ENCODE measurements at places on chromosomes 13 and 19.

- no peak for DNase-seq
These were observed 776.0 kb downstream of the DACH1 start for GRCh38 chr13:71090990-71091389.

GRCh38 chr19:42568006-42568405, 26.7 kb downstream of the CEACAM8 start:
- no peak for DNase-seq

GRCh38 chr13:78638216-78638615, 20.7 kb downstream of the OBI1 start:
- no peak for DNase-seq

- DNase-seq: no peak
These were observed 17.5 kb downstream of the ELAVL3 start for GRCh38 chr19:11463391-11463790.

- DNase-seq: no peak
These were observed 3.2 kb downstream of the IFNL1 start for GRCh38 chr19:39299404-39299803.

- DNase-seq: no peak
These were observed 28.0 kb downstream of the RXFP2 start for GRCh38 chr13:31767175-31767900.

DNA sequence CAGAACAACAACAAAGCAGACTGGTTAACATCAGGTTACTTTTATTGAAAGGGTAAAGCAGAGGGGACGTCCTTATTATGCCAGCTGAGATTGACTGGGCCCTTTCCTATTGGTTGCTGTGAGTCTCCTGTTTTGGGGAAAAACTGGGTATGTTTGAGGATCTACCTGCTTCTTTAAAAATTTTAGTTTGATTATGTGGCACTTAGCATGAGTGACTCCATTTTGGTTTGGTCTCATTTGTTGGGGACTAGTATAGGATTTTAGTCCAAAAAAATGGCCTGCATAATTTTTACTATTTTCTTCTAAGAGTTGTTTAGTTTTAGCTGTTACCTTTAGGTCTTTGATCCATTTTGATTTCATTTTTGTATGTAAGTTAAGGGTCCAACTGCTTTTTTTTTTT, 14.4 kb downstream of the ZNF627 start:
- DNase-seq: no peak

- no peak for DNase-seq
These were observed 38.6 kb downstream of the ELL start for GRCh38 chr19:18483119-18483890.

DNA sequence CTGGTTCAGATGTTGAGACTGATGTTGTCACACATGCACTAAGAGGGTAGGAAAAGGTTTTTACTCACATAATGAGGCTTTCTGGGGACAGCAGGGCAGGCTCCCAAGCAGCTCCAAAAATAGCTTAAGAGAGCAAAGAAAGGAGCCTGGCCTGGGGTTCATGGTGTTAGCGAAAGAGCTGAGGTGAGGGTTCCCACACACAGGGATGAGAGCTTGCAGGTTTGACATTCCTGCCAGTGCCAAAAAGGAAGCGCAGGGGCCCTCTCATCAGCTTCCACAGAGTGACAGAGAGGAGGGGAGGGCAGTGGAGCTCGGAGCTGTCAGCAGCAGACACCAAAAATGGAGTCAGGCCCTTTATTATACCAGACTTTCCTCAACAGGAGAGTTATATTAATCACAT, 65.5 kb upstream of the FAM216B start:
- no peak for DNase-seq

- no peak for DNase-seq
These were observed at the start of gene FGF21 for GRCh38 chr19:48755084-48755641. Gene FGF21, plus strand, starts transcription at chr19:48755524. Its CDS starts 713 bp downstream, at chr19:48756237.

DNA sequence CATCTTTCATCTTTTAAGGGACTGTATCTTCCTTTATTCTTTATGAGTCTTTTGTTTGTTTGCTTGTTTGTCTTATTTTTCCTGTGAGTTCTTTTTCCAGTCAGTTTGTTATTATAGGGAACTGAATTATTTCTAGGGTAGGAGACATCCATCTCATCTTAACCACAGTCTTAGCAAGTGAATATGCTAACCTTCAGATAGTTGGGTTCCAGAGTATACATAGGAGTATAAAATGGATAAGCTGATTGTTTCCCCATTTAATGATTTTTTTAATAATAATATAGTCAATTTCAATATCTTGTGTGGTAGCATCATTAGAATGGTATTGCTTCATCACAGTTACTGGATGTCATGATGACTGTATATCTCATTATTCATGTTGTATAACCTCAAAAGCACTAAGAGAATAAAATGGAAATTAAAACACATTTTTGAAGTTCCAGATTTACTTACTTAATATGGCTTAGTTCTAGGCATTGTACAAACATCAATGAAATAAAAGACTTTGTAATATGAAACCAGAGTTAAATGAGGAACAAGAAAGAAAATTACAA, 33.0 kb downstream of the GPC6 start:
- DNase-seq: no peak

DNA sequence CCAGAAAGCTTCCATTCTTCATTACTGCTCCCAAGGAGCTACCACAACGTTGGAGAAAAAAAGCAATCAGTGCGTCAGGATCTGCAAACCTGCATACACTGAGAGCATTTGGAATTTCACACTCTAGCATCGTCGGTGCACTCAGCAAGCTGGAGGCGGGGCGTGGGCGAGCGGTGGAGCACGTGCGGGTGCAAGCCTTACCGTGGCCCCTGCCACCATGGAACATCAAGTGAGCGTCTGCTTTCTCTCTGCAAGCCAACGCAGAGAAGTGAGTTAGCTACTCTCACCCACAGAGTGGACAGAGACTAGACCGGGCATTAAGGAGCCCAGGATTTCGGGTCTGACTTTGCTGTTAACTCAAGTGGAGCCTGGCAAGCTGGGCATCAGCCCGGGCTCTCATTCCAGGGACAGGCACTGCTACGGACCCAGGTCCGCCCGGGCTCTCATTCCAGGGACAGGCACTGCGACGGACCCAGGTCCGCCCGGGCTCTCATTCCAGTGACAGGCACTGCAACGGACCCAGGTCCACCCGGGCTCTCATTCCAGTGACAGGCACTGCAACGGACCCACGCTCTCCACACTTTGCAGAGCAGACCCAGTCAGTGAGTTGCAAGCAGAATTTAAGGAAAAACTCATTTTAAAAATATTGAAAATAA, 124.1 kb upstream of the SPACA7 start:
- DNase-seq: no peak

DNA sequence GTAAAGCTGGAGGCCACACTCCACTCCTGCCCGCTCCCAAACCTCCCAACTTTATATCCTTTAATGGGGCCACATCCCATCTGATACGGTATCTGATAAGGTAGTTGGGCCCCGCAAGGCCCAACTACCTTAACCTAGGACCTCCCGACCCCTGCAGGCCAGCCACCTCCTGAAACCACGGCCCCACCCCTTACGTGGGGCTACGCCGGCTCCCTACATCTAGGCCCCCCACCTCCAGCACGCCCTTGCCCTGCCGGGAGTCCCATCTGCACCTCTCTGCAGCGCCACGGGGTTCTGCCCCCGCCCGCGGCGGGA, 2.2 kb downstream of the IGFLR1 start:
- no peak for DNase-seq

GRCh38 chr13:99909836-99910619, 61.5 kb downstream of the ZIC5 start:
- DNase-seq: no peak

DNA sequence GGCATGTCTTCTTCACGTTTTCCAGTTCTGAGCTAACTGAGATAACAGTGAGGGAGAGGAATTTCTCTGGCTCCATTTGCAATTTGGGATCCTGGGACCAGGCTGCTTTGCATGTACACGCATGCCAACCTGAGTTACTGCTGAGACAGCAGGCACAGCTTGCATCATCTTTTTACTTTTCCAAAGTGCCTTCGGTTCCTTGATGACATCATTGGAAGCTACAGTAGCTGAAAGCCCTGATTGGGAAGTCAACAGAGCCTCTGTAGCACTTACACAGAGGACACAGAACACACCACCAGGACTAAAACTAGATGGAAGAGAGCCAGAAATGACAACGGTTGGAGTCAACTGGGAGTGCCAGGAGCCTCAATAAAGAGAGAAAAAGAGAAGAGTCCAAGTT, 399.1 kb upstream of the GPC6 start:
- DNase-seq: no peak

- peak; percentile 72 for DNase-seq
These were observed 2.7 kb downstream of the ADGRE5 start for GRCh38 chr19:14383661-14384555.

DNA sequence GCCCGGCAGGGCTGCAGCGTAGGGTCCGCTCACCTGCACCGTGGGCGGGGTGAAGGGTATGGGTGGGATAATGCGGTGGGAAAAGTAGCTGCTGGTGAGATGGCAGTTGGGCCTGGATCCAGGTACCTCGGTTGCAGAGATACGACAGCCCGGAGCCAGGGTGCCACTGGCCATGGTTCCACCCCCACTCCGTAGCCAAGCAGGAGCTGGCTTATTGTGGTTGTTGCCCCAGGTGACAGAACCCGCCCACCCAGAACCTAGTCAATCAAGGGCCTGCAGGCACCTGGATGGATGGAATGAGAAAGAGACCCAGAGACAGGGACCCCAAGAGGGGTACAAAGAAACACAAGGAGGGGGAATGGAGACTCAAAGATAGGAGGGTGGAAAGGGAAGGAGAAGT, 3.5 kb upstream of the LHB start:
- no peak for DNase-seq

DNA sequence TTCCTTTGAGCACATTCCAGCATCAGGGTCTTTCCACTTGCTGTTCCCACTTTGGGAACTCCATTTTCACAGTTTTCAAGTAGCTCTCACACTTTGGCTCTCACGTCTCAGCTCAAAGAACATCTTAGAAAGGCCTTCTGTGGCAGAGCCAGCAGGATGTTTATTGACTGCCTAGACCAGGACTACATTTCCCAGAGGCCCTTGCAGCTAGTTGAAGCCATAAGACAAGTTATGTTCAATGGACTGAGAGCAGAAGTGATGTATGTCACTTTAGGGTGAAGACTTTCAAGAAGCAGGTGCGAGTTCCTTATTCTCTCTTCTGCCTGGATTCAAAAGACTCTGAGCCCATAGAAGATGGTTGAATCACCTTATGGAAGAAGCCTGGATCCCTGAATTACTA, 4.3 kb upstream of the HAUS5 start:
- no peak for DNase-seq

DNA sequence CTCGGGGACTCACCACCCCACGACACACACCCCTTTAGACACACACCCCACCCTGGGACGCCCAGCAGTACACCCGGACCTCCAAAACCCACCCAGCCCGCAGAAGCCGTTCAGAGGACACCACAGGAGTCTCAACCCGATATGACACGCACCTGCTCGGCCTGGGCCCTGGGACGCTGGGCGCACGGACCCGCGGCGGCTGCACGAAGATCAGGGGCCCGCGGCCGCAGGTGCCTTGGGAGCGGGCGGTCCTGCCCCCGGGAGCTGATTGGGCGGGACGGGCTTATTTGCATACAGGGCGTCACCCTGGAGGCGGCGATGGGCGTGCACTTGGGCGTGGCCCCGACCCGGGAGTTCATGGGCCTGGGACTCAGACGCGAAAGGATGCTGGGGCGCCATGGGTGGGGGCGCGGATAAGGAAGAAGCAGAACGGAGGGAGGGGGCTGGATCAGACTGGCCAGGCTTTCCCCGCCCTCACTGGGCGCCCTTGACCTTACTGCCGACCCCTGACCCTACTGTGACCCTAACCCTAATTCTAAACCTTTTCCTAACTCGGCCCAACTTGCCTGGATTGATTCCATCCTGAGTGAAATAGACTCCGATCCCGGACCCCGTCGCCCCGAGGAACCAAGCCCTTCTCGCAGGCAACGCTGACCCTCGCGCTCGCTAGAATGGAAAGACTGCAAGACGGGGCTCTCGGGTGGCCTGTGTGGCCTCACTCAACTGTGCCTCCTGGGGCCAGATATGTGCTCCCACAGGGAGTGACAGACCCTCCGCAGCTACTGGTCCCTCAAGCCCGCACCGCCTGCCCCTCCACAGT, at the start of gene MEF2B:
Gene MEF2B, minus strand, starts transcription at position 211 of the 820 bp plus-strand sequence. CDS start 19,528 bp downstream, outside the sequence.
- peak; percentile 80 for DNase-seq

GRCh38 chr13:33073338-33073737, 57.1 kb downstream of the KL start:
- DNase-seq: no peak

GRCh38 chr19:15640294-15640903, at the start of gene CYP4F3:
Gene CYP4F3, plus strand, starts transcription at chr19:15640897. Its CDS starts 519 bp downstream, at chr19:15641416.
- DNase-seq: peak; percentile 57

GRCh38 chr19:14118165-14119051, 846 bp upstream of the PRKACA start:
- peak; percentile 63 for DNase-seq

DNA sequence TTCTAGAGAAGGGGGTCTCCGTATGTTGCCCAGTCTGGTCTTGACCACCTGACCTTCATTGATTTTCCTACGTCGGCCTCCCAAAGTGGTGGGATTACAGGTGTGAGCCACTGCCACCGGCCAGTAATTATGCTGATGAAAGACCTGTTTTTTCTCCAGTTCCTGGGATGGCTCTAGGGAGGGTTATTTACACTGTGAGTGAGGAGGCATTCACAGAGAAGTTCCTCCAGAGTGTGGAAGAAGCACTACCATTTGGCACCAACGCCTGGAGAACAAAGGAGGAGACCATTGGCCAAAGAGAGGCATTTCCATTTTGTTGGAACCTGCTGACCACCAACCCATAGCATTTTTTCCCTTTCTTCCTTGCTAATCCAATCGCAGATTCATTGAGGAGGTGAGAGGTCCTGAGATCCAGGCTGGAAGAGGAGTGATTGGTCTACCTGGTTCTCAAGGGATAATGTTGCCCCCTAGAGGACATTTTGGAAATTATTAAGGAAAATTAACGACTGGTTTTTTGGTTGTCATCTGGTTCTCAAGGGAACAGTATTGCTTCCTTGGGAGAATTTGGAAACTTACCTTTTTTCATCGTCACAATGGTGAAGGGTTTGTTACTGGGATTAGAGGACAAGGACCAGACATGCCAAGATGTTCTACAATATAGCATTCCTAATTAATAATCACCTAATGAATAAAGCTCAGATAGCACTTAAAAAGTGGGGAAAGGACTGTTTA, 5.5 kb upstream of the SAE1 start:
- DNase-seq: peak; percentile 89

DNA sequence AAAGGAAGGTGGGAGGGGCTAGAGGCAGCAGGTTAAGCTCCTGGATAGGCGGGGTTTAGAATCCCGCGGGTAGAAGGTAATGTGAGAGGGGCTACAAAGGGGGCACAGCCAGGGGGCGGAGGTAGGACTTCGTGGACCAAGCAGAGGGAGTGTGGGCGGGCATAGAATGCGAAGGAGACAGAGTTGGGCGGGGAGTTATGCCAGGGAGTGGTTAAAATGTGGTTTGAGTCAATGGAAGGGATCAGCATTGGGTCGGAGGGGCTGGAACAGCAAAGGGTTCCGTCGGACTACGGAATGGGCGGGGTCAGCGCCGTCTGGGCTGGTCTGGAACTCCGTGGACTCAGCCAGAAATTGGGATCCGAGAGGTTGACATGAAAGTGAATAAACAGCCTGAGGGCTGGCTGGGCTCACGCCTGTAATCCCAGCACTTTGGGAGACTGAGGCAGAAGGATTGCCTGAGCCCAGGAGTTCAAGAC, 3.0 kb downstream of the LTBP4 start:
- no peak for DNase-seq

- DNase-seq: no peak
These were observed 1646.9 kb upstream of the SPRY2 start for GRCh38 chr13:81987677-81988357.

GRCh38 chr19:35249146-35249847, 495 bp downstream of the LSR start:
- DNase-seq: no peak

- no peak for DNase-seq
These were observed 5.3 kb upstream of the PTPRS start for GRCh38 chr19:5345895-5346386.

- no peak for DNase-seq
These were observed 51.4 kb upstream of the PSG8 start for GRCh38 chr19:42816894-42817293.

GRCh38 chr13:21326155-21327031, 132.7 kb downstream of the ZDHHC20 start:
- peak; percentile 46 for DNase-seq

Measured in tongue (tissue), 3 donors.